ENCODE measurements at places on chromosomes 1 and 21.
A peak's percentile ranks its signal among the peaks of the same experiment; 100 is the strongest.

DNA sequence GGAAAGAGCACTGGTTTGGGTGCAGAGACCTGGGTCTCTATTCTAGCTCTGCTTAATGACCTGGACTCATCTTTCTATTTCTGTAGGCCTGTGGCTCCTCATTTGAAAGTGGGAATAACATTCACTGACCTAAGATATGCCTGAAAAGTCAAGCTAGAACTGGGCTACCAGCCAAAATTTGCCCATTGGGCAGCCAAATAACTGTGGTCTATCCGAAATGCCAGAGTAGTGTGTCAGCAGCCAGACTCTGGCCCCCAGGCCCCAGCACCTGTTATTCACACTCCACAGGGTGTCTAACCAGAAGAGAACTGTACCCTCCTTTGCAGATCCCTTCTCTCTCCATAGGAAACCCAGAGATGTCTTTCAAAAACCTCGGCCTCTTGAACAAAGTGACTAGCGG is 12.6 kb downstream of the DAB1 start:
- no peak for DNase-seq

GRCh38 chr1:9825093-9826074 is 1.6 kb upstream of the CLSTN1 start:
- peak; percentile 71 for DNase-seq

- peak; percentile 46 for DNase-seq
These were observed 61.8 kb upstream of the NBL1 start for GRCh38 chr1:19582318-19582717.

DNA sequence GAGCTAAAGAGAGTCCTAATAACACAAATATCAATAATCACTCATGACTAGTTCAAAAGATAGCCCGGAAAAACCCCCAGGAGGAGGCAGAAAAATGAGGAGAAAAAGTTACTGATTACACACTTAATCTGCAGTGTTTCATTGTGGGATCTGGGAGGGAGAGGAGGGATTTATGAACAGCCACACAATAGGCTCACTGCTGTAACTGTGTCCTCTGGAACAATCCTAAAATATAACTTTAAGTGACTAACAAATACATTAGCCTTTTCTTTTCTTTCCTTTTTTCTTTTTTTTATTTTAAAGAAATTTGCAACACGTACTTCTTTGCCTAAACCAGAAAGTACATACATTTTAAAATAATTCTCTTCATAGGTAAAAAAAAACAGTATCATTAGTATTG is 106.3 kb upstream of the LBR start:
- no peak for DNase-seq

DNA sequence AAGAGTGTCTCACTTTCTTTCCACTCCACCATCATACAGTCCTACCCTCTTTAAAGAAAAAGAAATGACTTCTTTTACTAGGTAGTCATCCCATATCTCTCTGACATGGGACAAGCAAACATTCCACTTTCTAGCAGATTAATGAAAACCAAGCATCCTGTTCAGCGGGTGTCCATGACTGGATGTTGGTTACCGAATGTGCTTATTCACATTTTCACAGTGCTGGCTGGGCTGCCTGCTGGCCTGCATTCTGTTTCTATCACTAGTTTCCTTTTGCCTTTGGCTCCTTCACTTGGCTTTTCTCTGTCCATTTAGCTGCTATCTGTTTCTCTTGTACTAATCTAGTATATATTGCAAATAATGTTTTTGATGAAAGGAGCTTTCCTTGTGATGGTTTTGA is 598.4 kb downstream of the RWDD3 start:
- no peak for DNase-seq

- no peak for DNase-seq
These were observed 22.1 kb downstream of the MRAP start for GRCh38 chr21:32320726-32321125.

DNA sequence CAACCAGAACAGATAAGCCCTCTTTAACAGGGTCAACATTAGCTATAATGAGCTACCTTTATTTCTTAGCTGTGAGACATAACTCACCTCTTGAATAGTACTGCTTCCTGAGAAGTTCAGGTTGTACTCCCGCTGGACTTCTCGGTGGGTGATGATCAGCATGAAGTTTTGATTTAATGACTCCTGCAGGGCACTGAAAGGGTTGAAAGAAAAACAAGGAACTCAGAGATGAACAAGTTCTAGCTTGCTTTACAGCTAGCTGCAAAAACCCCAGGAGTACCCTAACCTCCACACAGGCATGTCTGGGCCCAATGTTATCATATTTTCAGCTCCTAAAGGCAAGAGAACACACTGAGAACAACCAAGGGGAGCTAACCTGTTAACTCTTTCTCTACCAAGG is 254.4 kb downstream of the FAF1 start:
- DNase-seq, result no peak

All from Panc1 (cell line).